NCI-H2171 (cell line): ENCODE measurements at places on chromosomes 2 and 18.
A peak's percentile ranks its signal among the peaks of the same experiment; 100 is the strongest.

GRCh38 chr2:72027426-72028161 lies 120.1 kb downstream of the CYP26B1 start:
- DNase-seq: no peak

DNA sequence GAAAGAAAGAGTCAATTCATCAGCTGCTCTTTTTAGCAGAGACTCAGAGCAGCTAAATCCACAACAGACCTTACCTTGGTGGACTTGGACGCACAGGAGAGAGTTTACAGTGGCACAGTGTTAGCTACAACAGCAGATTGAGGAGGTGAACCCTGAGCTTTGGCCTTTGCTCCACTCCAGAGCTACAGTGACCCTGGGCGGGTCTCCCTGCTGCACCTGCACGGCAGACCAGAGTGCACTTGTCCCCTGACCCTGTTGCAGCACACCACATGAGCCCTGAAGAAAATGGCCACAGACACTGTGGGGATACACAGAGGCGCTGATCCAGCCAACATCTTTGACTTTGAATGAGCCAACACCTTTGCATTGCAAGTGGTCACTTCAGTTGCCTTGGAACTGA lies 11.0 kb downstream of the SLC19A3 start:
- DNase-seq: no peak

DNA sequence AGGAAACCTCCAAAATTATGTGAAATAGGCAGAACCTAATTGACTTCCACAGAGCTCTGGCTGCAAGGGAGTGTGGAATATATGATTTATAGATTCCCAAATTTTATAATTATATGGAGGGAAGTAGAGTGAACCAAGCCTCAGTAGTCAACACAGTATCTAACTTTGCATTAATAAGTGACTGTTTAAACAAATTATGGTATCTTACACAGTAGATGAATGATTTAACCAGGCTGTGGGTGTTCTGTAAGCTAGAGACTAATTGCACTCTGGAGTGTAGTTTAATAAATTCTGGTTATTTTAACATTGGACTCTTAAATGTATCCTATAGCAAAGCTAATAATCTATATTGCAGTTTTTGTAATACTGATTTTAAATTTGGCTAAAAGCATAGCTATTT lies 183.5 kb downstream of the KIAA1328 start:
- no peak for DNase-seq

- no peak for DNase-seq
These were observed 172.7 kb downstream of the ANAPC1 start for GRCh38 chr2:111711270-111711669.

DNA sequence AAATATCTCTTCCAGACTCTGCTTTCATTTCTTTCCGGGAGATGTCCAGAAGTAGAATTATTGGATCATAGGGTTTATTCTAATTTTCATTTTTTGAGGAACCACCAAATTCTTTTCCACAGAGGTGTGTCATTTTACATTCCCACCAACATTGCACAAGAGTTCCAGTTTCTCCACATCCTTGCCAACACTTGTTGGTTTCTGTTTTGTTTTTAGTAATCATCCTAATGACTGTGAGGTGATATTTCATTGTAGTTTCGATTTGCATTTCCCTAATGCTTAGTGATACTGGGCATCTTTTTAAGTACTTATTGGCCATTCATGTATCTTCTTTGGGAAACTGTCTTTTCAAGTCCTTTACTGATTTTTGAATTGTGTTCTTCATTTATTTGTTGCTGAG lies 513.1 kb downstream of the PARD3B start:
- no peak for DNase-seq

DNA sequence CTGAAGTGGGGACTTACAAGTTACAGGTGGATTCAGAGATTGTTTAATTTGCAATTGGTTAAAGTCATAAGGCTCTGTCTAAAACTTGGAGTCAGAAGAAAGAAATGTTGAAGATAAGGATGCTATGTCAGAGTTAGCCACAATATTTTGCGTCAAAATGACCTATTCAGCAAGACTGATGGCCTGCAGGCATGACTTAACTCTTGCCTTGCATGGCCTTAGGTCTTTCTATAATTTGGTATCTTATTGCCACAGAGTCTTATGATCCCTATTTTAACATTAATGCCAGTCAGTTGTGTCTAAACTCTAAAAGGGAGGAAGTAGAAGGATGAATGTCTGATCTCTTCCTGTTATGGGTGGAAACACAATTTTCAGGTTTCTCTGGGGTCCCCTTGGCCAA lies 5.2 kb upstream of the COMMD1 start:
- DNase-seq: no peak

DNA sequence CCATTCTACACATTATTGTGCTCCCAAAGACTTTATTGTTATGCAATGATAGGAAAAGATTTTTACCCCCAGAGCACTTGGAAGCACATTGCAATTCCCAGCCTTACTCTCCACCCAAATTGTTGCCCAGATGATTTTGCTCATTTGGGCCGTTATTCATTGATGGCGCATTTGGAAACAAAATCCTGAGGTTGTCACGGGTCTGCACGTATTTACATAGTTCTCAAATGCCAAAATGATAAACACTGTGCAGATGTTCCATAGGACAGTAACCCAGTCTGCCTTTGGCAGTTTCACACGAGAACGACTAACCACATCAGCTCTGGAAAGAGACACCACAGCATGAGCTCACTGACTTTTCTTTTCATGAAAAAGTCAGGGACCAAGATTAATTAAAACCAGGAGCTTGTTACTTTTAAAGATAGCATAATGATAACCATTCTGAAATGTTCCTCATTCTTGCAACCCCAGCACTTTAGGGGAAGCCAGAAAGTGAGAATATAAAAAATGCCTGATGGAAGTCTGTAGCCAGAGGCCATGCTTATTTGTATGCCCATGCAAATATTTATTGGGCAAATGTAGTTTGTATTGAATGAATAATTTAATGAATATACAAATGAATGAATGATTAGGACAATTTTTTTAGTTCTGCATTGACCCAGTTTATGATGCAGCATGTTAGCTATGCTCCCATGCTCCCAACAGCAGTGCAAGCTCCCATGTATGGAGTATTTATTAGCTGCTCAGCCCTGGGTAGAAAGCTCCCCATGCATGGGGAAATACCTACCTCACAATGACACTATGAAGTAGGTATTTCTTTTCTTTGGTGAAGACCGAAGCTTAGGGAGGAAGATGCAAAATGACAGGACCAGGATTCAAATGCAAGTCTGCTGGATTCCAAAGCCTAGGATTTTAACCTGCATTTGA lies 84.6 kb downstream of the MAIP1 start:
- DNase-seq: peak; percentile 31

DNA sequence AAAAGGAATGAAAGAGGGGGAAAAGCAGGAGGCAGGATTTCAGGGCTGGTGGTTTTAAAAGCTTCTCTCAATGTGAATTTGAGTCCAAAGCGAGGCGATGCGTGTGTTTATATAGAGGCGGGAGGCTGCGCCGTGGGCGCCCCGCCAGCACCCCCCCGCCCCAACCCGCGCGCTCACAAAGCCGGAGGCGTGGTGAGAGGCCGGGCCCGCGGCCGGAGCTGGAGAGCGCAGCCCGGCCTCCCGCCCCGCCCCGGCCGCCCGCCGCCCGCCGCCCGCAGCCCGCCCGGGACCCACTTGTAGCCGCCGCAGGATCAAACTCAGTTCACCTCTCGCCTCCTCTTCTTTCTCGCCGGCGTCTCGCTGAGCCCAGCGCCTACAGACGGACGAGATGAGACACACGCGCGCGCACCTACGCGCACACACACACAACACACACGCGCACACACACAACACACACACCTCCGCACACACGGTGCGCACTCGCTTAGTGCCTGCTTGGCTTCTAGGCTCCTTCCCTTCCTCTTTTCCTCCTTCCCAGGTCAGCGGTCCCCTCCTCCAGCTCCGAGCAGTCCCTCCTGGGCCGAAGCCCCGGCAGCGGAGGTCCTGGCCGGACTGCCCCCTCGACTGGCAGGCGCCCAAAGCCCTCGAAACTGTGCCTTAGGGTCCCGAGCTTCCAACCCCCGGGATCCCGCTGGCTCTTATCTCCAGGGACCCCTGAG lies 1.3 kb upstream of the CYP26B1 start:
- DNase-seq: peak; percentile 23

DNA sequence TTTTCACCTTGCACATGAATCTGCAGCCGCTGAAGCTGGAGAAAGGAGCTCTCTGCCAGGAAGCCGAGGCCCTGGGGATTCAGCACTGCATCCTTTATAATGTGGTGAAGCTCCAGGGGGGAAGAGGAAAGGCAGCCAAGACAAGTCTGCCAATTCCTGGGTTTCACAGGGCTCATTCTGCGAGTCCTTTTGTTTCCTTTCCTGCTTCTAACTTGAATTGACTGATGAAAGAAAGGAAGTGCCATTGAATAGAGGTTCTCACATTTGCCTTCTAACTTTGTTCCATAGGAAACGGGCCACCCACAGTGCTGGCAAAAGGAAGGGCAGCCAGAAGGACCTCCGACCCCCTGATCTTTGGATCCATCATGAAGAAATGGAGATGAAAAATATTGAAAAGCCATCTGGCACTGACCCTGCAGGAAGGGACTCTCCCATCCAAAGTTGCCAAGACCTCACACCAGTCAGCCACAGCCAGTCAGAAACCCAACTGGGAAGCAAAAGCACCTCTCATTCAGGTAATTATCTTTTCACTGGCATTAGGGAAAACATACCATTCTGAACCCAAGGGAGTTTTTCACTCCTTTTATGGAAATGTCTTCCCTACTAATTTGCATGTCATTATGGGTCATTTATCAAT lies 765.4 kb downstream of the MBD2 start:
- DNase-seq: peak; percentile 80

- DNase-seq: no peak
These were observed 276.8 kb downstream of the RIT2 start for GRCh38 chr18:42838546-42839145.

DNA sequence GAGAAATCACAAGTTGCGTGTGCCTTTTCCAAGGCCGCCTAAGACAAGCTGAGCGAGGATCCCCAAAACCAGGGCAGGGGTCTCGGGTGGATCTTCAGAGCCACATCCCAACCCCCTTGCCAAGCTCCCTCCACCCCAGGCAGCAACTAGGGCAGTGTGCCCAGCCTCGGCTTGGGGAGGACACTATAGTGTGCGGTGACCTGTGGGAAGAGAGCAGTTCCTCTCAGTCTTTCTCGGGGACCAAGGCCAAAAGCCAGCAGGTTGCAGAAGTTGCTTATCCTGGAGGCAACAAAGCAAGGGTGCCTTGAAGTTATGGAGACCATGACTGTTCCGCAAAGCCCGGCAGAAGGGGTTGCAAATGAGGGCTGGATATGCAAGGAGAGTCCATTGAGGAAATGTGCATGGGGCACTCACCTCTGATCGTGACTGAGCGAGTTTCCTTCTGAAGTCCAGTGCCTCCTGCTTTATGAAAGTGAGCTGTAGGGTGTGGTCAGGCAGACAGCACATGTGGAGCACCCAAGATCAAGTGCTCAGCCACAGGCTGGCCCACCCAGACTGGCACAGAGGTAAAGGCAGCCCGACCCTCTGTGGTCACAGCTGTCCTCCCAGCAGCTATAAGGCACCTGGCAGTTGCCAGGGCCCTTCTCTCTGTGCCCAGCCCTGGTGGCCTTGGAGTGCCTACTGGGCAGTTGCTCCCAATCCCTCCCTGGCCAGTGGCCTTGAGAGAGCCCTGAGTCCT lies 260.5 kb downstream of the ATAD2B start:
- DNase-seq: no peak

- DNase-seq: peak; percentile 27
These were observed 3.4 kb downstream of the ZEB2 start for GRCh38 chr2:144516411-144516980.

- DNase-seq: no peak
These were observed 102.7 kb upstream of the SMAD2 start for GRCh38 chr18:48032876-48033789.

DNA sequence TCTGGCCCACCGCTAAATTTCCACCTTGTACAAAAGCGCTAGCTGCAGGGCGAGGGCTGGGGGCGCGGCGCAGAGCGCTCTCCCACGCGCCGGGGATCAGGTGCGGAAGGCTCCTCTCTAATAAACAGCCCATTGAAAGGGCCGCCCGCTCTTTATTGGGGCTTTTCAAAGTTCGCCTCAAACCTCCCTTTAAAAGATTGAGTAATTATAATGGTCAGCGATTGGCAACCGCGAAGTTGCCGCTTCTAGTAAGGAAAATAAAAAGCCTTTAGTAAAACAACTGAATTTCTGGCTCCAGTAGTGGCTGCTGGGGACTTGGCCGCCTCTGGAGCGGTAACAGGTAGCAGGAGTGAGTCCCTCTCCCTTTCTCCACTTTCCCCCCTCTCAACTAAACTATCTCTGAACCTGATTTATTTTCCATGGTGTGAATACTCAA lies 755 bp downstream of the NEUROD1 start:
- no peak for DNase-seq

- no peak for DNase-seq
These were observed 150.9 kb downstream of the ACTR3 start for GRCh38 chr2:114040826-114041225.

DNA sequence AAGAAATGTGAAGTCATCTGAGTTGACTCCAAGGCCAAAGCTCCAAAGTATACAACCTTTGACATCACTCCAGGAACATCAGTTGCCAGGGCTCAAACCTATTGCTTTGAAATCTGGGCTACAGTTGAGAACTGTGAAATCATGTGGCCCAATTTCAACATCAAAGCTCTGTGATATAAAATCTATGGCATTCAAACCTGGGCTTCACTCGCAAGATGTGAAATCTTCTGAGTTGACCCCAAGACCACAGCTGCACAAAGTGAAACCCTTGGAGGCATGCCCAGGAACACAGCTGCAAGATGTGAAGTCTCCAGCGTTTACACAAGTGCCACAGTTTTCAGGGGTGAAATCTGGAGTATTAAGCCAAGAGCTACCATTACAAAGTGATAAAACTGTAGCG lies 9.4 kb upstream of the ZNF512 start:
- DNase-seq: no peak

DNA sequence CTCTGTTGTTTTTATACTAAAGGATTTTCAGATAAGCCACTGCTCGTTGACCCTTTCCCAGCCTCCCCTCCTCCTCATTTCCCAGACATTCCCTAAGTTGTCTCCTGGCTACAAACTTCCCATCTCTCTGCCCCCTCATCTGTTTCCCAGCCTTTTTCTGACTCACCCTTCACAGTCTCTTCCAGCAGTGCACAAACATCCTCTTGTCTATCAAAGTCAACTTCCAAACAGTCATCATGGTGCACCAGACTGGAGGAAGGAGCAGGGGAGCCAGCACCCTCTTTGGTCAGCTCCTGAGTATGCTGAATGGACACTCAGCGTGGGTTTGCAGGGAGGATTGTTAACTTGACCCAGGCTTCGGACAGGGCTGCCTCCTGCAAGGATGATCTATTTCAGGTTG lies 26.6 kb upstream of the SPRED2 start:
- no peak for DNase-seq

GRCh38 chr18:42275949-42276730 lies 321.1 kb downstream of the PIK3C3 start:
- no peak for DNase-seq

DNA sequence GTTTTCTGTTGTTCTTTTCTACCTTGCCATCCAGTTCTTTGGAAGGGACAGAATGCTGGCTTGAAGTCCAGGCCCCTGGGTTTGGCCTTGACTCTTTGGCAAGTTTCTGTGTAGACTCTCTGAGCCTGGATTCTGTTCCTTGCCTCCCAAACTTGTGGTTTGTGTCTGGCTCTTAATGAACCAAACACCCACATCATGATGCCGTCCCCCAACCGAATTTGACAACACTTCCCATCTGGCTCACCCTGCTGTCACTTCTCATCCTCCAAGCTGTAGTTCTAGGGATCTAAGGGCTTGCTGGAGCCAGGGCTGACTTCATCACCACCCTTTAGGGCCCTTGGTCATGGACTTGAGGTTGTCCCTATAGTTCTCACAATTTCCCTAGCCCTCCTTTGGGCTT lies 68.9 kb upstream of the CELF4 start:
- no peak for DNase-seq

GRCh38 chr18:31510319-31510718 lies 12.3 kb downstream of the DSG2 start:
- no peak for DNase-seq
